ENCODE measurements at places on chromosomes 3 and 15. TPM values are rescaled to one million over a fixed set of nuclear protein-coding genes. Genes with fewer than 3 reads are reported as not detected.

Gene ST6GAL1
- total RNA-seq, result 9.4 TPM

DNA sequence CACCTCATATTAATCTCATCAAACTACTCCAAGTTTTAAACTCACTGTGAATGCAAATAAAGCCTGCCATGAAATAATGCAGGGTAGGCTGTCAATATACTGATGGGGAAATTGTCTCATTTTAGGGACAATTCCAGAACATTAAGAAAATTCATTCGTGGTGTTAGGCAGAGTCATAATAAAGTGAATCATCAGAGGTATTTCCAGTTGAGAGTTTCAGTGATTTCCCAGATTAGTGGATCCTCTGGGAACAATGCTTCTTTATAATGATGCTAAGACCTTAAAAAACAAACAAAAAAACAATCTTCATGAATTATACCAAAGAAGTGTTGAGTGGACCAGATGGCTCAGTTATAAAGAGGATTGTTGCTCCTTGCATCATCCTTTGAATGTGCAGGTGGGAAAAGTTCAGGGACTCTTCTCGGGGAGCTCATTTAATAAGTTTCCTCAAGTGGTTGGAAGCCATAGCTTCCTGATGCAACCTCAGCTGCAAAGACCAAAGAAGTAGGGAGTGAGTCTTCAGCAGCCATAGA lies 360.9 kb upstream of the TRIM42 start:
- peak; percentile 61 for DNase-seq

GRCh38 chr3:8757551-8758518 lies 11.6 kb downstream of the OXTR start:
- DNase-seq, result peak; percentile 93

Gene RYR3
- not detected for total RNA-seq

Gene ADAMTS17
- not detected for total RNA-seq

Gene TYRO3
- 10.7 TPM for total RNA-seq

Gene REC114
- not detected for total RNA-seq

DNA sequence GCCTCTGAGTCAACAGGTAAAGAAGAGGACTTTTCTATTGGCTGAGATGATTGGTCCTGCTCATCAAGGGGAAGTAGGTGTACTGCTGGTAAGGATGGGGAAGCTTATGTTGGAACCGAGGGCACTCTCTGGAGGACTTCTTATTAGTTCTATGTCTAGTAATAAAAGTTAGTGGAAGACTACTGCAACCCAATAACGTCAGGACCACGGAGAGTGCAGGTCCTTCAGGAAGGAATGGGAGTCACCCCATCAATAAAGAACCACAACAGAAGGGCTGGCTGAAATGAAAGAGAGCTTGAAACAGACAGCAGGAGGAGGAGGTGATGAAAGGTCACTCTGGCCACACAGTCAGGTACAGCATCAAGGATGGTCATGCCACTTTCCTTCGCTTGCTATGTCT lies 68.8 kb upstream of the PRR23E start:
- peak; percentile 11 for DNase-seq

Gene NR1I2
- total RNA-seq, result not detected

- no peak for DNase-seq
Measured at GRCh38 chr15:21261396-21261964, 178.8 kb downstream of the POTEB3 start.

Gene NAALADL2
- 1.5 TPM for total RNA-seq

GRCh38 chr3:177905173-177906125 lies 630.8 kb upstream of the KCNMB2 start:
- peak; percentile 59 for DNase-seq
